ENCODE measurements at places on chromosomes 3 and 15.

DNA sequence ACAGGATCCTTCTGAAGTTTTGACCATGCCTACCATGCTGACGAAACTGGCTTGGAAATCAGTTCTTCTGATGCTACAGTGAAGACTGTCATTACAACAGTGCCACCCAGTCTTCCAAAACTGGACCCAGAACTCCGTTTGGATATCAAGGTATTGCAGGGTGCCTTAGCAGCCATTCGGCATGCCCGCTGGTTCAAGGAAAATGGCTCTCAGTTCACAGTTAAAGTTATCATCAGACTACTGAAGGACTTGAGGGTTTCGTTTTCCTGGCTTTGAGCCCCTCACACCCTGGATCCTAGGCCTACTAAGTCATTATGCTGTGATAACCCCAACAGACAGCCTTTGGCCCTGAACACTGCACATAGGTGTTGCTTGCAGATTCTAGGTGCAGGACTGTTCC lies 351.0 kb downstream of the MAGI1 start:
- H3K4me3 ChIP-seq, result no peak overlapping the region
- no peaks in the 10 kb centered on the region for H3K27me3 ChIP-seq

GRCh38 chr3:141235661-141236171 lies 4.1 kb downstream of the PXYLP1 start:
- no peak overlapping the region for H3K4me3 ChIP-seq
- H3K27ac ChIP-seq, result no peak overlapping the region
- DNase-seq, result peak; percentile 72

GRCh38 chr3:13194285-13195209 lies 121.3 kb upstream of the IQSEC1 start:
- peak; percentile 36 for DNase-seq
- no peaks in the 10 kb centered on the region for H3K27me3 ChIP-seq
- no peak overlapping the region for H3K27ac ChIP-seq
- no peaks in the 10 kb centered on the region for H3K4me1 ChIP-seq
- H3K36me3 ChIP-seq, result no peaks in the 10 kb centered on the region

GRCh38 chr15:30913761-30914160 lies 10.0 kb downstream of the FAN1 start:
- H3K36me3 ChIP-seq, result no peaks in the 10 kb centered on the region
- H3K27ac ChIP-seq, result no peak overlapping the region
- H3K4me3 ChIP-seq, result no peak overlapping the region
- H3K4me1 ChIP-seq, result no peaks in the 10 kb centered on the region

DNA sequence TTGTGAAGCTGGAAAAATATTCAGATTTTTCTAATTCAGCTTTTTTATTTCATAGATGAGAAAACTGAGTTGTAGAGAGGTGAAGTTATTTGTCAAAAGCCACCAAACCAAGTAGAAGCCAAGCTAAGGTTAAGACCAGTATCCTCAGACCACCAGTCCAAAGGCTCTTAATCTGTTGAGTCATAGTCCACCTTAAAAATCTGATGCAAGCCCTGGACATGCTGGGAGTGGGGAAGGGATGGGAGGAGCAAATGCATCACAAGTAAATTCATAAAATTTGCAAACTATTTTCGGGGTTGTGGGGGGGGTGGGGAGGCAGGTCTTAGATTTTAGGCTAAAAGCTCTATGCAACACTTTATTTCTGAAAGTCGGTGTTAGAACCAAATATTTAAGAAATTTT lies 307.7 kb upstream of the SEMA6D start:
- H3K4me3 ChIP-seq, result no peak overlapping the region
- no peaks in the 10 kb centered on the region for H3K27me3 ChIP-seq
- no peaks in the 10 kb centered on the region for H3K4me1 ChIP-seq

DNA sequence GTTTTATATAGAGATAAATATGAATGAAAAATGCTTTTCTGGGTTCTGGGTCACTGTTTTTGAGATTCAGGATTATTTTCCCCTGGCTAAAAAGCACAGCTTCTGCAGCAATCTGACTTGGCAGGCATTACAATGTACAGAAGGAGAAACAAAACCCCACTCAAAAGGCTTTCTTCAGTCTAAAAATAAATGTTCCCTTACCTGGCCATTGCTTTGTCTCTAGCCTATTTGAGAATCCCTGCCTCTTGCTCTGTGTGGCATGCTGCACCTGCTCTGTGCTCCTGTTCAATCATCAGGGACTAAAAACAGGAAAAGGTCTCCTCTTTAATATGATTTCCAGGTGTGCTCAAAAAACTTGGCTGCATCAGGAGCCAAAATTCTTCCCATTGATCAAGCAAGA lies 187.4 kb upstream of the STAC start:
- H3K27me3 ChIP-seq, result no peaks in the 10 kb centered on the region
- DNase-seq, result no peak
- no peaks in the 10 kb centered on the region for H3K36me3 ChIP-seq
- H3K4me3 ChIP-seq, result no peak overlapping the region

GRCh38 chr3:57078344-57078634 lies 17.8 kb downstream of the SPATA12 start:
- peak; percentile 60 for DNase-seq
- H3K27ac ChIP-seq, result no peak overlapping the region
- peak overlapping the region; percentile 98 for H3K4me3 ChIP-seq

DNA sequence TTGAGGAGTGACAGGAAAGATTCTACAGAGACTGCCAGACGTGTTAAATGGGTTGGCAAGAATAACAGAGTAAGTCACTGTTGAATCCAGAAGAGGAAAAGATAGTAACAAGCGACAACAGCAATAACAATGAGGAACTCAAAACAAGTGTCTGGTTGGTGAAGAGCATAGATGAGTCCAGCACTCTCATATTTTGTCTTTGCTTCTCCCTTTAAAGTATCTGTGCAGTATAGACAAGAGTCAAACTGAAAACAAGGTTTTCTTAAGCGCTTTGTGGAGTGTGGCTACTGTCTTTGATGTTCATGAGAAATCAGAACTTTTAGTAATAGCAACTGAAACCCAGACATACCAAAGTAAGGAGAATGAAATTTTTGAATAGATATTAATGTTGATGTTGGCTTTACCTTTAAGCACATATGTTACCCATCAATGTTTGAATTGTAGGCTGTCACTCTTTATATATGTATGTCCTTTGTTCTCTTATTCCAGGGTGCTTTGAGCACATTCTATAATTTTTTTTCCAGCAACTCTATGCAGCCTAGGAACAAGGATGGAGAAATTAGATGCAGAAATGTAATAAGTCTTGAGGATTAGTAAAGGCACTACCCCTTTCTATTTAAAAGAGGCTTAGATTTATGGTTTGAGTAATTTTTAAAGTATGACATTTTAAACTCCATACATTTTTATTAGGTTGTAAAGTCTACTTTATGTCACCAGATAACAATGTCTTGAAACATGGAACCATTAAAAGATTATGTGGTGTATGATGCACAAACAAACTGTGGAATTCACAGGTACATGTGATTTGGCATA lies 185.5 kb downstream of the NFKBIZ start:
- no peaks in the 10 kb centered on the region for H3K36me3 ChIP-seq
- no peak overlapping the region for H3K27ac ChIP-seq
- H3K4me1 ChIP-seq, result no peaks in the 10 kb centered on the region
- H3K27me3 ChIP-seq, result no peaks in the 10 kb centered on the region

DNA sequence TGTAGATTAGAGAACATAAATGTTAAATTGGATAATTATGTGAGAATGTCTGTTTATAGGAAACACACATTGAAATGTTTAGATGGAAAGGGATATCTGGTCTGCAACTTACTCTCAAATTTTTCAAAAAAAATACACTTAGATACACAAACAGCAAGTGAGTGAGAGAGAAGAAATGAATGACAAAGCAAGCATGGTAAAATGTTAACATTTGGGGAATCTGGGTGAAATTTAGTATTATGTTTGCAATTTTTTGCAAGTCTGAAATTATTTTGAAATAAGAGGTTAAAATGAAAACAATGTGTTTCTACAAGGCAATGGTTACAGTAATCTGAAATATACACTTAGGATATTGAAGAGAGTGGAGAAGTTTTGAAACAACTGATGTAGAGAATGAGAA lies 134.3 kb downstream of the GLDN start:
- no peaks in the 10 kb centered on the region for H3K27me3 ChIP-seq
- no peak for DNase-seq
- H3K4me3 ChIP-seq, result no peak overlapping the region
- peaks cover 38% of the 10 kb centered on the region for H3K36me3 ChIP-seq

DNA sequence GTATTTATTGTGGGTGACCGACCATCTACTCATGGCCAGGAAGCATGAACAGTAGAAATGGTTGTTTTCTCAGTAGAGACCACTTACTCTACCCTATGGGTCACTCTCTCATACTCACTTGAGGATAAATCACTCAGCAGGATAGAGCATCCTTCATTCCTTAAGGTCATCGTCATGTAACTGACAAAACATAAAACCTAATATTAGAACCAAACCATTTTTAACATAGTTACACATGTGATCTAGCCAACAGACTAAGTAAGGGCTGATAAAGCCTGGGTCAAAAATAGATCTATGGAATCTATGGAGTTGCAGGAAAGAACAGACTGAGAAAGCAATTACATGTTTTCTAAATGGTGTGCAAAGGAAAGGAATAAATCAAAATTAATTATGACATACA lies 769.1 kb downstream of the NTRK3 start:
- no peak overlapping the region for H3K4me3 ChIP-seq
- no peaks in the 10 kb centered on the region for H3K4me1 ChIP-seq
- H3K27ac ChIP-seq, result no peak overlapping the region

DNA sequence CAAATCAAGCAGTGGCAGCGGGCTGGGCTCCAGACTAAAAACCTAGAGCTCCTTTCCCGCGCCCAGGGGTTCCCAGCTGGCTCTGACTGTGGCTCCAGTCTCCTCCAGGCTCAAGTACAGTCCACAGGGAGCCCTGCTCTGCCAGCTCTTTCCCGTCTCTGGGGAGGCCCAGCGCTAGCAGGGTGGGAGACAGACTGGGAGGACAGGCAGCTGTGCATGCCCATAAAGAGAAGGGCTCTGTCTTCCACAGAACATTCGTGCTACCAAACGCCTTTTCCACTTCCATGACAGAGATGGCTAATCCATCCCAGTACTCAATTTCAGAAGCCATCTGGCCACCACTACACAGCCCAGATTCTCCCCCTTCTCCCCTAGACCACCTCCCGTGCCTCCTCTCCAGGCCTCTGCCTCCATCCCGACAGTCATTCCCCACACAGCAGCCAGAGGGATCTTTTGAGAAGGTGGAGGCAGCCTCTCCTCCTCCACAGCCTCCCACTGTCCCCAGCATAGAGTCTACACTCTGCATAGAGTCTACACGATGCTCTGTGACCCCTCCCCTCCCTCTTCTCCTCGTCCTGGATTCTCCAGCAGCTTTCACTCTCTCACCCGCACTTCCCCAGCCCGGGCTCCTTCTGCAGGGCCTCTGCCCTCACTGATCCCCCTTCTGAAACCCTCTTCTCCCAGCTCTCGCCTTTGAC lies 6.8 kb upstream of the DUSP7 start:
- no peak for DNase-seq
- no peak overlapping the region for H3K4me3 ChIP-seq
- H3K36me3 ChIP-seq, result no peaks in the 10 kb centered on the region
- H3K27ac ChIP-seq, result no peak overlapping the region
